ENCODE measurements at places on chromosomes 13 and 19.

- peak; percentile 26 for DNase-seq
These were observed 6.0 kb upstream of the RSPH6A start for GRCh38 chr19:45821103-45821521.

GRCh38 chr19:55153652-55154264 is 3.8 kb downstream of the TNNI3 start:
- no peak for DNase-seq

DNA sequence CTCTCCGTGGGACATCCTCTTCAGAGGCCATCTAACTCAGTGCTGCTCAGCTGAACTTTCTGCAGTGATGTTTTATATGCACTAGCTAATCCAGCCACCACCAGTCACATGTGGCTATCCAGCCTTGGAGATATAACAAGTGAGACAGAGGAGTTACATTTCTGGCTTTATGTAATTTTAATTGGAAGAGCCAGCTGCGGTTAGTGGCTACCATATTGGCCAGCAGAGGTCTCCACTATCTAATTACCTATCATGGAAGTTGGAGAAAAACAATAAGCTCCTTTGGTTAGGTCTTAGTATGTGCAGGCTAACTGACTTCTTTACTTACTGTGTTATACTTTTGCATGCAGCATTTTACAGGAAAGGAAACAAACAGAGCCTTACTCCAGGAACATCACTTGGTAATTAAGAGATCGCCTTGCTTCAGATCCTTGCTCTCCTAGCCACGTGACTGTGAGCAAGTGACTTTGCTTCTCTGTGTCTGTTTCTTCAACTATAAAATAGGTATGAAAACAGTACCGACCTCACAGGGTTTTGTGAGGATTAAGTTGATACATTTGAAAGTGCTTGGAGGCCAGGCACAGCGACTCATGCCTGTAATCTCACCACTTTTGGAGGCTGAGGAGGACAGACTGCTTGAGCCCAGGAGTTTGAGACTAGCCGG is 1.6 kb upstream of the KLK10 start:
- no peak for DNase-seq

DNA sequence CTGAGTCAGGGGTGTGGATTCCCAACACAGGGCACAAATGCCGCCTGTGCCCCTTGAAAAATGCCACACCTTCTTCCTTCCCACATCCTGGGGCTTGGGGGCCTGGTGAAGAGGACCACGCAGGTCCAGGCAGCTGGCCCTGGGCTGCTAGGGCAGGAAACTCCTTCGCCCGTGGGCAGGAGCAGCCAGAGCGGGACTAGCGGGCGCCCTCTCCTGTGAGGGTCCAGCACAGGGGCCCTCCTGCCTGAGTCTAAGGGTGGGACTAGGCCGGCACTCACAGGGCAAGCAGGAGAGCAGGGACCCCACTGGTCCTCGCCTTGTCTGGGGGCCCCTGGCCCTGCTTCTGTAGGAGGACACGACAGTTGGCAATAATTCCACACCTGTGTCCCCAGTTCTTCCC is 7.5 kb upstream of the CEBPA start:
- DNase-seq, result no peak

GRCh38 chr19:4508698-4509097 is 9.6 kb downstream of the PLIN4 start:
- no peak for DNase-seq

- no peak for DNase-seq
These were observed 20.4 kb upstream of the AMER2 start for GRCh38 chr13:25192489-25192888.

- DNase-seq, result no peak
These were observed 6.5 kb downstream of the R3HDM4 start for GRCh38 chr19:906480-906879.

- DNase-seq, result no peak
These were observed 8.9 kb downstream of the CIC start for GRCh38 chr19:42277821-42278451.

GRCh38 chr19:30148039-30148790 is 206.2 kb downstream of the URI1 start:
- no peak for DNase-seq

DNA sequence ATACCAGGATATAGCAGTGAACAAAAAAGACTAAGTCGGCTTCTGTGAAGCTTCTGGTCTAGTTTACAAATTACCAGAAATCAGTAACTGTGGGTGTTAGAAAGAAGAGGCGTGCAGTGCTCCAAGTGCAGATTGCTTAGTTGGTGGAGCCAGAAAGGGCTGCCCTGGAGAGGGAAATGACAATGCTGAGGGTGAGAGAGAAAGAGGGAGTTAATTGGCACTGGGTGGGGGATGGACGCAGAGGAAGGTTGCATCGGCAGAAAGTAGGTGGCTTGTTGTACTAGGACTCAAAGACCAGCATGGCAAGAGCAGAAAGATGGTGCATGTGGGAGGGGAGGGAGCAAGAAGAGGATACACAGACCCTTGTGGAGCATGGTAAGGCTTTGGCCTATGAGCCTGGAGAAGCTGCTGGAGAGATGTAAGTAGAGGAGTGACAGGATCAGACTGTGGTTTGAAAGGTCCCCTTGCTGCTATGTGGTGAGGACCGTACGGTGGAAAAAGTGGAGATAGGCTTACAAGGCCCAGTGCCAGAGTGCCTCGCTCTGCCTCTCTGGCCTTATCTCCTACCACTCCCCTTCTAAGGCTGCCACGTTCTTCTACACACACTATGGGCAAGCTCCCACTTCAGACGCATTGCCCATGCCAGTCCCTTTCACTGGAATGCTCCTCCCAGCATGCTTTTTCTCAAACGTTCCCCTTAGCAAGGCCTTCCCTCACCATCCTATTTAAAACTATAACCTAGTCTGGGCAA is 13.5 kb downstream of the SMG9 start:
- DNase-seq, result no peak

DNA sequence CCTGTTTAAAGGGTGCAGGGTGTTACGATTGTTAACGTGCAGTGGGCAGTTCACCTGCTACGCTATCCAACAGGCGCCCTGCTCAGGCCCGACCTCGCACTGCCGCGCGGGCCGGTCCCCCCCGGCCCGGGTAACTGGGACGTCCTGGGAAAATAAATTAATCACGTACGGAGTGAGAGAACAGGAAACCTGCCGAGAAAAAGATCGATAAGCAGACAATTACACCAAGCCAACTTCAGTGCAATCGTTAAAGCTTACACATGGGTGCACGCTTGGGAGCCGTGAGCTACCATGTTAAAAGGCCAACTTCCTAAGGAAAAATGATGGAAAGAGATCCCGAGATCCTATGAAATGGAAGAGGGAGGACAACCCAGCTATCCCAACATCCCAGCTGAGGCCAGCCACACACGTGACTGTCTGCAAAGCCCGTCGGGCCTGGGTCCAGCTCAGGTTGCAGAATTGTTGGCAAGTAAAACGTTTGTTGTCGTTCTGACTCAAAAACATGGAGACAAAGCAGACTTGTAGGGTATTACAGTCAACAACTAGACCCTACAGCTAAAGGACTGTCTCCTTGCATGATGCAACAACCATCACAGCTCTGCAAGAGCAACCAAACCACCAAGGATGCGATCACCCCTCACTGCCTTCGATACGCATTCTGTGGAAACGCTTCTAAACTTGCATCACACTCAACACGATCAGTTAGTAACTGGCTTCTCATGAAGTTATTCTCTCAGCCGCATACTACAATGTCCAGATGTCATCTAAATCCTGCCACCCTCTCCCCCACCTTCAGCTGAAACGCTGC is 741 bp upstream of the TUBGCP3 start:
- peak; percentile 26 for DNase-seq

DNA sequence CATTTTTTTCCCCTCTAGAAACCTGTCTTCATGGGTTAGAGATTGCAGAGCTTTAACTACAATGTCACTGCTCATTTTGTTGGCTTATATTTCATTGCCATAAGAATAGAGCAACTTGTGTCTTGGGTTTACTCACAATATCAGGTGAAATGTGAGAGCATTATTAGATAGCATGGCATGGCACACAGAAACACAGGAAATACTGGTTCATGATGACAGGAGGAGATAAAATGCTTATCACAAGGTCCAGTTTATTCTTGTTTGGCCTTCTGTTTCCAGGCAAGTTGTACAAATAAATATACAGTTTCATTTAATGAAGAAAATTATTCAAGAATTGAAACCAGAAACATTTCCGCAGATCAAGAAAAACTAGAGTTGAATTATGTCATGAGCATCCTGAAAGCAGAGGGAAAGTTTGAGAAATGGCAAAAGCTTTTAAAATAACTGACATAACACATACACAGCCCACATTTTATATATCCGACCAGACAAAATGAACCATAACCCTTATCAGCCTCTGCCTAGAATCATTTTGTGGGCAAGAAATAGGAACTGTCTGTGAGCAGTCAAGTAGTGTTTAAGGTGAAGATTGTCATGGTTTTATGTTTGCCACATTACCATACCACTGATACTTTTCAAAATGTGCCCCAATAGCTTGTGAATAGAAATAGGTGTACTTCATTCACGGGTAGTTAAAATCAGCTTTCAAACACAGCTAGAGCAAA is 297.9 kb upstream of the ARGLU1 start:
- DNase-seq, result no peak

GRCh38 chr19:11434703-11435056 is 241 bp downstream of the ODAD3 start:
- DNase-seq, result no peak

- DNase-seq, result no peak
These were observed 19.4 kb upstream of the MBNL2 start for GRCh38 chr13:97202761-97203160.

GRCh38 chr19:609004-609346 is 19.3 kb downstream of the HCN2 start:
- no peak for DNase-seq

- DNase-seq, result no peak
These were observed 27.0 kb upstream of the ZNF726 start for GRCh38 chr19:23887642-23888041.

- DNase-seq, result no peak
These were observed 137.1 kb upstream of the ATXN8OS start for GRCh38 chr13:69970520-69970919.

GRCh38 chr19:55096061-55096701 is 20.5 kb downstream of the EPS8L1 start:
- DNase-seq, result no peak

GRCh38 chr13:48403913-48404312 is 9.0 kb downstream of the LPAR6 start:
- DNase-seq, result no peak

- DNase-seq, result no peak
These were observed 24.1 kb upstream of the MIR17HG start for GRCh38 chr13:91323349-91323748.

- no peak for DNase-seq
These were observed 456.4 kb downstream of the FGF14 start for GRCh38 chr13:101945435-101945834.

GRCh38 chr19:2627319-2627829 is 75.1 kb downstream of the GNG7 start:
- no peak for DNase-seq

DNA sequence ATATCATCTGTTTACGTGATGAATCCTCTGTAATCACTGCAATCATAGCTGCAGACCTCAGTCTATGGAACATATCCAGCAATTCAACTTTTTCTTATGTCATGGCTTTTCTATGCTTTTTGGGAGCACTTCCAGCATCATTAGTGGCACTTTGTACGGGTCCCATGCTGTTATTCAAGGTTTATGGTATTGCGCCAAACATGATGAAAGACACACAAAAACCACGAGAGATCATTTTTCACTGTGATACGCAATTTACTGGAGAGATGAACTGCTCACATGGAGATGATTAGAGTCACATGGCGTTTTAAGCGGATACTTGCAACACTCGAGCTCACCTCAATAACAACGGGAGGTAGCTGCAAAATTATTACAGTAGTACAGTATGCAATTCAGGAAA is 2101.7 kb upstream of the PCDH20 start:
- peak; percentile 2 for DNase-seq

DNA sequence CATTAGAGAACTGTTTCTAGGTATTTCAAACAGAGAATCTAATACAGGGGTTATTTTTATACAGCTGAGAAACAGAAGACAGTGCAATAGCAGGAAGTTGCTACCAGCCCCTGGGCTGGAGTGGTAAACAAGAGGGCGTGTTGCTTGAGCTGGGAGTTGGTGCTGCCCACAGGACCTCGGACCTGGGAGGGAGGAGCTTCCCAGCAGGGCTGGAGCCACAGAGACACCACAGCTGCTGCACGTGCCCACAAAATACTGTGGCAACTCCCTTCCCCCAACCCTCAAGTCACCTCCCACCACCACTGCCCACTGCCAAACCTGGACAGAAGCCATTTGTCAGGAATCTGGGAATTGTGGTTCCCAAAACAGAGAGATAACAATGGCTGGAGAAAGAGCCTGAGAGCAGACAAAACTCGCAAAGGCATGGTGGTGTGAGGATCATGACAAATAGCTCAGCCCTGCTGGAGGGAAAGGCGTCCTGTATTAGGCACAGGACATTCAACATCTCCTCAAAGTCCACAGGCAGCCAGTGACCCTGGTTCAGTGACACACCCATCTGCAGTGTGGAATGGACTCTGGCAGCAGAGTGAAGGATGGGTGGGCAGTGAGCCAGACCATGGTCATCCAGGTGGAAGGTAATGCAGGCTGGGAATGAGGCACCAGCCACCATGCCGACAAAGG is 57.2 kb downstream of the SPATA13 start:
- DNase-seq, result no peak

DNA sequence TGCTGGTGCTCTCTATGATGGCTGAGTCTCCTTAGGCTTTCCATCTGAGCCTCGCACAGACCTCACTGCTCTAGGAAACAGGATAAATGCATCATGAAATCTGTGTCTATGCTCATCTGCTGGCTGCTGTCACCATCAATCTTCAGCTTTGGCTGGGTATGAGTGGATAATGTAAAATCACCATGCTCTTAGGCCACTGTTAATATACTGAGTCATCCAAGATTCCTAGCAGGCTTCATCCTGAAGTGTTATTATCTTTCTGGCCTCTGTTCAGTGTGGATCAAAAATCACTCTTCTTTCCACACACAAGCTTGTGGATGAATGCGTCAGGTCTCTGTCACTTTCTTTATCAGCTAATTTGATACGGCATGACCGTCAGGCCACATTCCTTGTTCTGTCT is 317.4 kb downstream of the NALCN start:
- no peak for DNase-seq

- no peak for DNase-seq
These were observed 17.6 kb downstream of the SPINT2 start for GRCh38 chr19:38281811-38282566.

DNA sequence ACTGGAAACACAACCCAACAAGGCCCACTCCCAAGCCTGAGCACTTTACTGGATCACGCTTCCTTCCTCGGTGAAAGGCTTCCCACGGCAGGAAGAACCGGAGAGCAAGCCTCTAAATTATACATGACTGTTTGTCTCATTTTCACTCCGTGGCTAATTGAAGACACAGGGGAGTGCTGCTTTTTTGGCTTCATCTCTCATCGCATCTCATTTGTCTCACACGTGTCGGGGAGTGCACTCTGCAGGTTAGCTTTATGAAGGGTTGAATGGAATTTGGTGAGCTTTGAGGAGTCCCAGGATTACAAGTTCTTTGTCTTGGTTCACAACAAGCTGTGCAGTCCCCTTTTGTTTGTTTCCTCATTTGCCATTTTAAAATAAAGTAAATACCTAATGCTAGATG is 544.6 kb downstream of the GPC6 start:
- no peak for DNase-seq
